ENCODE measurements at places on chromosomes 1 and 21.

GRCh38 chr1:203643213-203644045 is 16.8 kb downstream of the ATP2B4 start:
- DNase-seq = no peak

DNA sequence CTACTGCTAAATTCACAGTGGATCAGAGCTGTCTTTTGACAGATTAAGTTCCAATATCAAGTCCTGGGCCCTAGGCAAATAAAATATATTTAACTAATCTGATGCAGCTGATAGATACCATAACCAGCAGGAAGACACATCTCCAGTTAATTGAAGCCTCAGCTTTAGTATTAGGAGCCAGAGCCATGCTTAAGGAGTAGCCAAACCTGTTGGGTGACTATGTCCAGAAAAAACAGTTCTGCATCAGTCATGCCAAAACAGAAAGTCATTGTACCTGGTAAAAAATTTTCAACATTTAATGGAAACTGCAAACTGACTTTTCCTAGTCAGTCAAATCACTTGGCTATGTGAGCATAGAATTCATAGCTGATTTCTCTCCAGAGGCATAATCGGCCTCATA is 200.5 kb upstream of the RUNX1 start:
- DNase-seq = no peak

DNA sequence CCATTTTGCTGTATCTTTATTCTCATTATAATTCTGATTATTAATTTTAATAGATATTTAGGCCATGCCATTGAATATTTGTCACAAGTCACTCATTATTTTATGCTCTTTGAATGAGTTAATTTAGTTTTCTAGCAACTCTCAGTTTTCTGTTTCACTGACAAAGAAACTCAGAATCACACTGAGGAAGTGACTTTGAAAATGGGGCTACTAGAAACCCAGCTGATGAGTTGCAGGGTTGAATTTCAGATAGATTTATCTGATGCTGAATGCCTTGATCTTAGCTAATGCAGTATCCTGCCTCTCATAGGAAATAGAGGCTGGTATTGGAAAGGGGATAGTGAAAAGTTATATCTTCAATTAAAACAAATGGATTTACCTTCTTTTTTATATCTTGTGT is 67.4 kb upstream of the PLA2G4A start:
- no peak for DNase-seq

GRCh38 chr1:9293533-9294404 is 1.1 kb downstream of the SPSB1 start:
- DNase-seq = peak; percentile 30

- no peak for DNase-seq
Measured at GRCh38 chr1:111272081-111272480, 18.6 kb upstream of the CHIA start.

- no peak for DNase-seq
Measured at GRCh38 chr21:46035809-46036695, 54.5 kb downstream of the COL6A1 start.

DNA sequence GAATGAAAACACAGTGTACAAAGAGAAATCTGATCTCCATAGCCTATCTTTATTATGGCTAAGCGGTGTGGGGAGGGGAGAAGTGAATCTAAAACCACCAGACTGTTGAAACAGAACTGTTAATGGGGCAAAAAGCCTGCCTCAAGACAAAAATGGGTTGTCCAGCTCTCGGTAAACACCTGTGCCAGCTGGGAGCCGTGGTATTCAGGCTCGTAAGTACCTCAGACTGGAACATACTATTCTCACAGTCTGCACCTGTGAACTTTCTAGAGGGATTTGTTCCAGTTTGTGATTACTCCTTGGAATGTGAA is 42.7 kb upstream of the ATP1A1 start:
- DNase-seq = no peak

GRCh38 chr21:29195981-29196669 is 65.7 kb downstream of the MAP3K7CL start:
- peak; percentile 71 for DNase-seq

GRCh38 chr1:93239863-93240262 is 59.3 kb downstream of the CCDC18 start:
- DNase-seq = no peak

DNA sequence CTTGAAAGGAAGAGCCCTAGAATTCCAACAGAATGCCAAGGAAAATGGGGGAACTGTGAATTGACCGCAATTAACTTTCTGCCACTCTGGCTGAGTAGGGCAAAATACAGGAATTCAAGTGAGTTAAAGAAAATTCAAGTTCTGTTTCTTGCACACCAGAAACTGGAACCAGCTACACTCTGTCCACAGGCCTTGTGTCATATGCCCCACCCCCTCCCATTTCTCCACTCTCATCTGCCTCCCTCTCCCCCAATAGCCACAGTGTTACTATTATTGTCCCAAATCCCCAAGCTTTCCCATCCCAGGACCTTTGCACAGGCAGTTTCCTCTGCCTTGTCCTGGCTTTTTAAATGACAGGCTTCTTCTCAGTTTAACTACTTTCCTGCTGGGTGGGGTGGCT is 4.3 kb upstream of the STK40 start:
- DNase-seq = no peak

- peak; percentile 94 for DNase-seq
Measured at GRCh38 chr1:28581531-28582247, 10.4 kb upstream of the RAB42 start.

DNA sequence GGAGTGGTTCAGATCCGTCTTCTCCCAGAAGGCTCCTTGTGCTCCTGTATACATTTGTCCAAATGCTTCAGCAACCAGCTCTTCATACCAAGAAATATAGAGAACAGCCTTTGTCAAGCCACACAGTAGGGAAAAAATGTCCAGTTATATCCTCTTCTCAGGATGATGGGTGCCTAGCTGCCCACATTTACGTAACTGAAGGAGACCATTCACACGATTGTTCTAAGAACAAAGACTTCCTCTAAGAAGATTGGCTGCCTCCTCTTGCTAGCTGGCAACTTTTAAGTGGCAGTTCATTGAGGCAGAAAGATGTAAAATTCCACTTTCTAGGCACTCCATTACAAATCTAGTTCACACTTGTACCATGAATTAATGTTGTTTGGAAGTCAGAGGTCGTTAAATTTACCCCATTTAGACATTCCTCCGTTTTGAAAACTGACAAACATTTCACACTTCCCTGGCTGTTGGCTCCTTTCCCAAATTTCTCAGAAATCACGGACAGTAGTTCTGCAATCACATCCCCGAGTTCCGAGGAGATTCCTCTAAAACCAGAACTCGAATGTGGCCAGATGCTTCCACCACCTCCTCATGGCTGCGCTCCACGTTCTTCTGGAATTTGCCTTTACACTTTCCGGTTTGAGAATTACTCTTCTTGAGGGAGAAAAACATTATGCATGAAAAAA is 45.6 kb upstream of the CSF1 start:
- no peak for DNase-seq

DNA sequence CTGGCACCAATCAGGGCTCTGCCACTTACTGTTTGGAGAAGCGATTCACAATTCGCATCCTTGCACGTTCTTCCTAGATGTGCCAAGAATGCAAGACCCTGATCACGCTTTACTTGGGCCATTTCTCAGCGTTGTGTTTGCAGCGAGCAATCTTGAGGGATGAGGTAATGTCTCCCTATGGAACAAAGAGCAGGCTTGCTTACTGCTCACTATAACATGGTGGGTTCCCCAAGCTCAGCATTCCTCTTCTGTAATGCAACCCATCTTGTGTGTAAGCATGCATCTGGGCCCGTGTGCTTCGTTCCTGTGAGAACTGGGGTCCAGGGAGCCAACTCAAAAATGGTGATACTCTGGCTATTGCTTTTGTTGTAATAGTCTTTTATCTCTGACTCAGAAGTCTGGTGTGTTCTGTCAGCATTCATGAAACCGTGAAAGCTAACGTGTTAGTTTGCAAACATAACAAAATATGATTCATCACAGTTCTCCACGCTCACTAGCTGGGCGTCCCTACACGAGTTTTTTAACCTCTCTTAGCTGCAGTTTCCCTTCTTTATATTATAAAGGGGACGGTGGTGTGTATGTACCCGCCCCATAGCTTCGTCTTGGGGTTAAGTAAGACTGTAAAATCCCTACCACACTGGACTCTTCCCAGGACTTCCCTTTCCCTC is 33.3 kb downstream of the DNTTIP2 start:
- DNase-seq = no peak

- no peak for DNase-seq
Measured at GRCh38 chr1:78527706-78528105, 36.9 kb downstream of the PTGFR start.

DNA sequence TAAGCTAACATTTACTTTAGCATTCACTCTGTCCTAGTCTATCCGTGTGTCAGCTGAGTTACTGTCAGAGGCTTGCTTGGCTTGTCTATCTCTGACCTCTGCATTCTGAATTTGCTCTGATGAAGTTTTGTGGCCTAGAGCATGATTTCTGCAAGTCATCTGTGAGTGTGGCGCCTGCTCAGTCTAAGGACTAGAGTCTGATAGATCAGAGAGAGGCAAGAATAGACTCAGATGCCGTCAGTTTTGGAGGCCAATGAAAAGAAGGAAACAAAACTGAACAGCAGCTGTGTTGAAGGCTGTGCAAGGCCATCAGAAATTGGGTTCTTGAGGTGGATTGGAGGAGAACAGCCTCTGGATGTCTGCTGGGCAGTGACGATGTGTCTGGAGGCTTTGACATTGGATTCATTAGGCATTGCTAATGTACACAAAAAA is 573.1 kb downstream of the USP25 start:
- DNase-seq = no peak

DNA sequence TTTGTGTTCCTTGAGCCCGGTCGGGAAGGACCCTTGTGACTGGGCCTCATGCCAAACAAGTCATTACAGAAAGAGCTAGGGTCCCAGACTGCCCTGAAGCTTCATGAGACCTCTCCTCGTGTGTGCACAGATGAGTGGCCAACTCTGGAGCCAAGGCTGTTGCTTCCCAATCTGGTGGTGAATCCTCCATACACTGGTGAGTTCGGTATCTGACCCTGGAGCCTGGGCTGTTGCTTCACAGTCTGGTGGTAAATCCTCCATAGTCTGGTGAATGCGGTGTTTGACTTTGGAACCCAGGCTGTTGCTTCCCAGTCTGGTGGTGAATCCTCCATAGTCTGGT is 737.8 kb downstream of the MATN1 start:
- DNase-seq = no peak

- DNase-seq = no peak
Measured at GRCh38 chr1:22388671-22389450, 62.8 kb upstream of the ZBTB40 start.

DNA sequence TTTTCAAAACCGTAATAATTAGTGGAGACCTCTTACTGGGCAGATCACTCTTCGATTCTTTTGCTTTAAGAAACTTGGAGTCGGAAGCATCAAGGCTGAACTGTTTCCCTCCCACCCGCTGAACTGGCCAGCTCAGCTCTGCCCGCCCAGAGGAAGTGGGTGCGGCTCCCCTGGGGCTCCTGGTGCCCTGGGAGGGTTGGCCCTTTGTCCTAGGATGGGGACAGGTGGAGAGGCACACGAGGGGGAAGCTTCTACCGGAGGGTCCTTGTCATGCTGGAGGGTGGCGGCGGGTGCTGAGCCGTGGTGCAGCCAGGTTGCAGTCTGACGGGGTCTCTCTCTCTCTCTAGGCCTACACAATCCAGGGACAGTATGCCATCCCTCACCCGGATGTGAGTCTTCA is 64.3 kb upstream of the COL6A1 start:
- DNase-seq = no peak

DNA sequence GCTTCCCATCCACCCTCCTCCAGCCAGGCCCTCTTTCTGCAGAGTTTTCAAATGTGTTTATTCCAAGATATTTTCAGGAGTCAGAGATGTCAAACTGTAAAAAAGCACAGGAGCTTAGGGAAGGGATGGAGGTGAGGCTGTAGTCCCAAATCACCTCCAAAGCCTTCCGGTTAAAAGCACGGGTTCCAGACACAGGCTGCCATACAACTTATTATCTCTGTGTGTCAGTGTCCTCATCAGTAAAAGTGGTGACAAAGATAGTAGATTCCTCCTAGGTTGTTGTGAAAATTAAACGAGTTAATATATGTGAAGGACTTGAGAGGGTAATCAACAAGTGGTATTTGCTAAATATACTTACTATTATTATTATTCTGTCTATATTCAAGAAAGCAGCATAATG is 15.1 kb downstream of the S100A7A start:
- DNase-seq = no peak

DNA sequence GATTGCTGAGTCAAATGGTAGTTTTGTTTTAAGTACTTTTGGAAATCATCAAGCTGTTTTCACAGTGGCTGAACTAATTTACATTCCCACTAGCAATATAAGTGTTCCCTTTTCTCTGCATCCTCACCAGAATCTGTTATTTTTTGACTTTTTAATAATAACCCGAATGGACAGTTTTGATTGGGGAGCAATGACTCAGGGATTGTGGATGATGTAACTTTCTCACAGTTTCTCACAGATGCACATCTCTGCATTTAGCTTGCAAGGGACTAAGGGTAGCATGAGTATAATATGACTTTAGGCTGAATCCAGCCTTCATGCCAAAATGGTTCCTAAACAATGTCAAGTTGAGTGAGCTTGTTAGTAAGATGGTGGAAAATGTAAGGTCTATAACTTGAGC is 90.2 kb downstream of the C4BPA start:
- DNase-seq = no peak

GRCh38 chr1:184048561-184049240 is 2.8 kb upstream of the TSEN15 start:
- no peak for DNase-seq

DNA sequence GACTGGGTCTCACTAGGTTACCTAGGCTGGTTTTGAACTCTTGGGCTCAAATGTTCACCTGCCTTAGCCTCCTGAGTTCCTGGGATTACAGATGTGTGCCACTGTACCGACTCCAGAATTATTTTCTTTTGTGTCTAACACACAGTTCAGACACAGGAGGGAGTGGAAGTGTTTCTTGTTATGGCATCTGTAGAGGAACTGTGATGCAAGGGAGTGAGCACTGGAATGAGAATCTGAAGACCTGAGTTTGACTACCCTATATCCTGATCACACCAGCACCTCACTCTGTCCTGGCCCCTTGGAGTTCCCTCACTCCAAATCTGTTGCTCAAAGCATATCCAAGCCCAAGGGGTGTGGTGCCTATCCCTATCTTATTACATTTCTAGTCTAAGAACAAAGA is 15.2 kb downstream of the OPTC start:
- DNase-seq = no peak

- no peak for DNase-seq
Measured at GRCh38 chr1:235486321-235486720, 17.9 kb downstream of the B3GALNT2 start.

DNA sequence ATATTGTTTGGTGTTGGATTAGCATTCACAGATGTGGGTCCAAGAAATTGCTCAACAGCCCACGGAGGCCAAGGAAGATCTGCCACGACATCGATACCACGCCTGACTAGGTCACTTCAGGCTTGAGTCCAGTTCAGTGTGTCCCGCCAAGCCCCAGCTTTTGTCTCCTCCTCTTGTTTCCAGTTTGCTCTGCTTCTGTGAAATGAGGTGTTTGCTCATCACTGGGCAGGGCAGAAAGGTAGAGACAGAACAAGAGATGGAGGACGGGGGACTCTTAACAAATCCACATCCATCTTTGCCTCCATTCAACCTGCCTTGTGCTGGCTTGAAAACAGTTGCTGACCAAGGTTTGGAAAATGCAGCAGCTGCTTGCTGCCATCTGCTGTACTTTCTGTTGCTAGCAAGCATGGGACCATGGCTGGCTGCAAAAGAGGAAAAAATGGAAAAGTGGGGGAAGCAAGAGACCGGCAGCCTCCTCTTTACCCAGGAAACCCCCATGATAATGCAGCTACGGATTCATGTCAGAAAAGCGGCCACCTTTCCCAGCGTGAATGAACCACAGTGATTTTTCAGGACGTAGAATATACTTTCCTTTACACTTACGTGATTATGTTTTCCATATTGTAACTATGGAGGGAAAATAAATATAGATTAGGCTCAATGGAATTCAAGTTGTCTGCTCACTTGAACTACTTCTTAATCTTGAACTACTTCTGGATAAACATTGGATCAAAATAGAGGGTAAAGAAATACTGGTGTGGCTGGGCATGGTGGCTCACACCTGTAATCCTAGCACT is 80.2 kb upstream of the GREM2 start:
- peak; percentile 1 for DNase-seq
